ENCODE measurements at places on chromosomes 2 and 18.

GRCh38 chr2:69073928-69074570, 61.1 kb downstream of the ANTXR1 start:
- no peak for DNase-seq

DNA sequence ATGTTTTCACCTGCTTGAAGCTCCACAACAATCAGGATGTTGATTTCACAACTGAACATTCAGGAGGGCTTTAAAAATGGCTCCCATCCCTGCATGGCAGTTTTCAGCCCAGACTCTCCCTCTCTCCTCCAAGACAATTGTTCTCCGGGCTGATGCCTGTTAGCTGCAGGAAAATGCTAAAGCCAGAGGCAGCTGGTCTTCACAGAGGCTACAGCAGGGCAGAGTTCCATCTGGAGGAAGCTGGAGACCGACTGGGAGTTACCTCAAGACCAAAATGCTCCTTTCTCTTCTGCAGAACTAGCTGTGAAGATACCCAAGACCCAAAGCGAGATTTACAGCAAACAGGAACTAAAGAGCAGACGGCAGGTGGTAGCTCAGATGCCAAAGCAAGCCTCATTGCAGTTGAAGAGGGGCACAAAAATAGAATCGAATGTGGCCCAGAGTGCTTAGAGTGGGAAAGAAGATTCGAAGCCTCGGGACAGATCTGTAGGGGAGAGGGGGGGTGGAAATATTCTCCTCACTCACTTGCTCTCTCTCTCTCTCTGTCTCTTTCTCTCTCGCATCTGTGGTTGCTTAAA, 423.6 kb downstream of the ZNF521 start:
- DNase-seq, result no peak

- no peak for DNase-seq
Measured at GRCh38 chr2:218262631-218263586, 2.1 kb downstream of the GPBAR1 start.

GRCh38 chr18:61855449-61856378, 37.1 kb downstream of the RNF152 start:
- no peak for DNase-seq

- DNase-seq, result no peak
Measured at GRCh38 chr2:98830571-98831145, 99.7 kb upstream of the MGAT4A start.

DNA sequence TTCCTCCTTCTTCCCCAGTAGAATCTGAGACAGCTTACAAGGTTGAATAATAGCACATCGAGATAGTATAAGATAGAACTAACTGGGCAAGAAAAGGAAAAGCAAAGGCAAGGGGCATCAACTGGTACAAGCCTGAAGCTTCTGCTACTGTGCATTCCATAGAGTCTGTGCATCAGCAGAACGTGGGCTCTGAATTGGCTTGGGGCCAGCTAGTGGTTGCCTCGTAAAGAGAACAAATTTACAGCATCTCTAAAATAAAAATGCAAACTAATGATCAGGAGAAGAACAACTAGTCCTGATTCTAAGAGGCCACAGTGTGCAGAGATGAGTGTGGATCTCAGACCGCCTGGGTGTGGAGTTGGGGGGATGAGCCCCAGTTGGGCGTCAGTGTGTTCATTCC, 36.6 kb downstream of the UPP2 start:
- DNase-seq, result no peak

DNA sequence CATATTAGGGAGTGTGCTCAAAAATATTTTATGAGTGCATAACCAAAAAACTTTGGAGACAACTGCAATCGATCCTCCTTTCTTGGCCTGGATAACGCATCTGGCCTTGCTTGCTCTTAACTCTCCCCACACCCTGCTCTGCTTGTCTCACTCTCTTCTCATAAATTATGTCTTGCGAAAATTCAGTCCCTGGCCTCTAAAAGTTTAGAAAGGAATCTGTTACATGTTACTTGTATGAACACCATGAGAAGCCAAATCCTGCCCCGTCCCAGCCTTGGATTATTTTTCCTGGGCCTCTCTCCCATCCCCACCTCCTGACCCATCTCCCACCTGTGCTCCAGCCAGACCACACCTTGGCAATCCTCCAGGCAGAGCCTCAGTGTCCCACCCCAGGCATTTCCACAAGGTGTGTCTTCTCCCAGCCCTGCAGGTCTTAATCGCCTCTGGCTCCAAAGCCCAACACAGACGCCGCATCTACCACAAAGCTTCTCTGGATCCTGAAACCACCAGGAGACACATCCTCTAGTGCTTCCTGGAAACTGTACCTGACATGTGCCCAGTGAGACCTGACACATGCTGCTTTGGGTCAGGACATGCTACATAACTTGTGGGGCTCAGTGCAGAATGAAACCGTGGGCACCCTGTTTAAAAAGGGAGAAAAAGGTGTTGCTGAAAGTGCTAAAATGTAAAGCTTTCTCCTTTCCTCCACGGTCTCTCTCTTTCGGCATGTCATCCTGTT, 99.6 kb upstream of the ST3GAL5 start:
- DNase-seq, result no peak

GRCh38 chr2:16972276-16972675, 306.6 kb upstream of the CYRIA start:
- DNase-seq, result no peak

- no peak for DNase-seq
Measured at GRCh38 chr2:108858894-108859293, 72.3 kb downstream of the CCDC138 start.

- no peak for DNase-seq
Measured at GRCh38 chr18:42025974-42026625, 71.1 kb downstream of the PIK3C3 start.

- DNase-seq, result no peak
Measured at GRCh38 chr2:102282678-102283091, 28.7 kb upstream of the IL1RL1 start.

- no peak for DNase-seq
Measured at GRCh38 chr18:9709304-9709877, 1.3 kb downstream of the RAB31 start.

DNA sequence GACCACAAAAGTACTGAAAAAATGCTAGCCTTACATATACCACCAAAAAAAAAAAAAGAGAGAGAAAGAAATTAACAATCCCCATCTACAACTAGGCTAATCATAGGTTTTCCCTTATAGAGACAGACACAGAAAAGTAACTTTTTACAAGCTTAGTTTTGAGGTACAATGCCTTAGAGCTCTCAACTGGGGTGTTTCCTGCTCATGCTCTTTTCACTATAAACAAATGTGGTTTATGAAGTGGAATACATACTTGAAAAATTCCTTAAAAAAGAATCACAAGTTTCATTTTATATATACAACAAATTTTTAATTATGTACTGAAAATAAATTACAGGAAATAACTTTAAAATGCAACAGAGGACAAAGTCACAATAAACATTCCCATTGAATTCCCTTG, 82.5 kb downstream of the ATL2 start:
- no peak for DNase-seq

DNA sequence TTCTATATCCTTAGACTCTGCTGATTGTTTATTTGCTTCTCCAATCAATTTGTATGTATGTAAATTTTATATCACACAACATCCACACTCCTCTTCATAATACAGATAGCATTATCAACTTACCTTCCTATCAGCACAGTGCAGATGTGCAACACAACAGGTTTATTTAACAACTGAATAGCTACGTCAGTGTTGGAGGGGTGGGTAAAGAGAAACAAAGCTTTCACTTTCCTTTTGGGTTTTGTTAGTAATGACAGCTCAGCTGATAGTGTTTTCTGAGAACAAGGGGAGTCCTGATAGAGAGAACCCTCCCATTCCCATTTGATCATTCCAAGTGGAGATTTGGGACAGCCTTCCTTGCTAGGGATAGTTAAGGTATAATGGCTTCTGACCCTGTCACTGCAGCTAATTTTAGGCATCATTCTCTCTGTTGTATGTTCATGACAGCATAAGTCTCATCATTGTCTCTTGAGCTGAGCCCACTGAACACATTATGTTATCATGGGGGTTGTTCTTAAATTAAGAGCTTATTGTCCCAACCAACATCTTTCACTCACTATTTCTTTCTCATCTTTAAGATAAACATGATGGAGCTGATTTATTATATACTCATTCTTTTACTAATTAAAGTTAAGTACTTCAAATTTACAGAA, 227.7 kb downstream of the GPD2 start:
- DNase-seq, result no peak

GRCh38 chr2:174846218-174846617, 81.9 kb upstream of the CHRNA1 start:
- DNase-seq, result no peak

- peak; percentile 16 for DNase-seq
Measured at GRCh38 chr18:39414009-39414700, 1848.6 kb upstream of the CELF4 start.

- DNase-seq, result peak; percentile 8
Measured at GRCh38 chr2:104849618-104850141, 4.2 kb upstream of the POU3F3 start.

DNA sequence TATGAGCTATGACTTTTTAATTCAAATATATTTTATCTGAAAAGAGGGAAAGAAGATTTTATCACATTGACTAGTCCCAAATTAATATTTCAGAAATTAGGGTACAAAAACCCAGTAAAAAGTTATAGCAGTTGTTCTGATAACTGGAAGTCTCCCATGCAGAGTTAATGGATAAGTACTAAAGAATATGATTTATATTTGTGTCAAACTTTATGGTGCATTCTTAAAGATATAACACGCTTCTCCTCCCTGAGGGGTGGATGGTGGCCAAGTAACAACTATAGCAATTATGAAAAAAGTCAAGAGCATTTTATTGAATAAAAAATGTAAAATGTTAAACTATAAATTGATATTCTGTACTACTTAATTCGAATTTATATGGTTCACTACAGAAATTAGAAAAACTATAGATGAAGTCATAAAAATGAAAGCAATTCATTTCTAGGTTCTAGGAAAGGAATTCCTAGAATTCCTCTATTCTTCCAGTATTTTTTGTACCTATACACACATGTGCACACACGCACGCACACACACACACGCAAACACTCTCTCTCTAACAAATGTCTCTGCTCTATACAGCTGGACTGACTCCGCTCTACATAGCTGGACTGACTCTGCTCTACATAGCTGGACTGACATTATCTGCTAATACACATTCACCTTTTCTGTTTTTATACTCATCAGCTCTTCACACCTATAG, 111.3 kb downstream of the PRELID3A start:
- no peak for DNase-seq

DNA sequence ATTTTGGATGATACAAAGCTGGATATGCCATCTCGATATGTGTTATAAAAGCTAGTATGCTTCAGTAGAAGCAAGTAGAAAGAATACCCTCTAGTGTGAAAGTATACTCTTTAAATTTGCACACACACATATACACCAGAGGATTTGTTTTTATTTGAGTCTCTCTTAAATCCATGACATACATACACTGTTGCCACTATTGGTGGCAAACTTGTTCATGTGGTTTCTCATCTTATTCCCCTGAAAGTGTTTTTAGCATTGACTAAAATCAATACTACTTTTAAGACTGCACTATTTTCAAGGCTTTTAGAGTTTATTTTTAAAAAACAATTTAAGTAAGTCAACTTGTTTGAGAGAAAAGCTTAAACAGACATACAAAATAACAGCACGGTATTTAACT, 137.4 kb downstream of the IKZF2 start:
- no peak for DNase-seq

DNA sequence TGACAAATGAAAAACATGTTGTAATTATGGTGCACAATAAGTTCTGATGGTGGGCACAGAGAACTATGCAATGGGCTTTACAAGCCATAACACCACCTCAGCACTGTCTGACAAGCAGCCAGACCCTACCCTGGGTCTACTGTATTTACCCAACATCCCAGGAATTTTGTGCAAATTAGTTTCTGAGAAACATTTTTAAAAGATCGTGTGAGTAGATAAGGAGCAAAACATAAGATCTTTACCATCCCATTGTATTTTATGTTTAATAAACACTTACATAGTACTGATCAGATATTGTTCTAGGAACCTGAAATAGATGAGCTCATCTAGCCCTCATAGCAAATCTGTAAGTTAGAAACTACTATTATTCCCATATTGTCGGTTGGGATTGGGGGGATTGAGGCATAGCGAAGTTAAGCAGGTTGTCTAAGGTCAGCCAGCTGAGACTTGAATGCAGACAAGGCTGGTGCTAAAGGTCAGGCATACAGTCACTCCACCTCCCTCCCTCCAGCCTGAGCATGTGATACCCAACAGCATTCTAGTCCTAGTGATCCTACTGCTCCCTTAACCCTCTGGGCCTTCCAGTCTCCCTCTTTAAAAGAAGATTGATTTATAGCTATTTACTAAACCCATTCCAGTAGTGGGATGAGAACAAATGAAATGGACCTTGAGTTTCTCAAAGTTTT, 67.4 kb upstream of the STAM2 start:
- no peak for DNase-seq

GRCh38 chr2:113027691-113028090, 22.4 kb downstream of the IL36A start:
- no peak for DNase-seq

DNA sequence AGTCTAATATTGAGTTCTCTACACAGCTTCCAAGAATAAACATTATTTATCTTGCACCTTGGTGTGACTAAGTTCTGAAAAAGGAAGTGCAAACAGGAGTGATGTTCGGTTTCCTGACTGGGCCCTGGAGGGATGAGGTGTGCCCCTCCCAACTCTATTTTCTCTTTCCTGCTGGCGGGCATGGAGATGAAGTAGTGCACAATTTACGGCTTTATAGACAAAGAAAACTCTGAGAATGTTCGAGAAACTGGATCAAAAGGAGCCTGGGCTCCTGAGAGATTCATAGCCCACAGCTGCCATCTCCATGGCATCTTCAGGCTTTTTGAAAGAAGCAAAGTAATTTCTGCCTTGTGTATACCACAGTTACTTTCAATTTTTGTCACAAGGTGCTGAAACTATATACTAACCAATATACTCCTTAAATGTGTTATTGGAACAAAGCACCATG, 22.3 kb downstream of the LRATD1 start:
- DNase-seq, result no peak

DNA sequence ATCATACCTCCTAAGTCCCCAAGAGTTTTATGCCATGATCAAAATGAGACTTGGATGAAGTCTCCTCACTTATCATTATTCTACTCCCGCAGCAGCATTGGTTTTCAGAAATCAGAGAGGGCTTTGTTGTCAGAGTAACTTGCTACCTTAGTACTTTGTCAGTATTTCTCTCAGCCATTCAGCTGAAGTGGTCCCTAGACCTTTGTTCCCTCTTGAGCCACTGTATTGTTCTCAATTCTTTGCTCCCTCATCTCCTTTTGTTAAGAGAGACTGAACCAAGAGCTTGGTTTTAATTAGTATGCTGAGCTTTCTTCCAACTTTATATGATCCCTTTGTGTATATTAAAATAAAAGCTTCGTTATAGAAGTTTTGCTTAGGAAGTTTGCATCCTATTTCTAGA, 133.4 kb downstream of the DOCK10 start:
- no peak for DNase-seq
